ENCODE measurements at places on chromosomes 3 and 15.

- DNase-seq, result no peak
These were observed 34.3 kb downstream of the IGDCC3 start for GRCh38 chr15:65343374-65343981.

DNA sequence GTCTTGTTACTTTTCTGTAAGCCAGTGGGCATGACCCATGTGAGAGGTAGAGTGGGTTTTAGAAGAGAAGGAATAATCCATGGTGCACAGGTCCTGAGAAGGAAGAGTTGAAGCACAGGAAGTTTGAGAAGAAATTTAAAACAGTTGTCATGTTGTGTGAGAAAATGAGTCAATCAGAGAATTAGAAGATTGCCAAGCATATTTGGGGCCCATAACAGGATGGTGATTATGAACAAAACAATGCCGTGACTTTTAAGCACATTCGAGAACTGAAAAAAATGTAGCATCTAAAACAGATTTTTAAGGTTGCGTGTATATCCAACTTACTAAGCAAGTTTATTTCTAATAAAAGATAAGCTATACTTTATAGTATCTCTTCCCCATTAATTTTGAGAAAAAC is 198.7 kb downstream of the RORA start:
- DNase-seq, result no peak

- no peak for DNase-seq
These were observed 17.0 kb downstream of the SYNM start for GRCh38 chr15:99121691-99122410.

- no peak for DNase-seq
These were observed 106.2 kb downstream of the ST8SIA2 start for GRCh38 chr15:92499731-92500530.

DNA sequence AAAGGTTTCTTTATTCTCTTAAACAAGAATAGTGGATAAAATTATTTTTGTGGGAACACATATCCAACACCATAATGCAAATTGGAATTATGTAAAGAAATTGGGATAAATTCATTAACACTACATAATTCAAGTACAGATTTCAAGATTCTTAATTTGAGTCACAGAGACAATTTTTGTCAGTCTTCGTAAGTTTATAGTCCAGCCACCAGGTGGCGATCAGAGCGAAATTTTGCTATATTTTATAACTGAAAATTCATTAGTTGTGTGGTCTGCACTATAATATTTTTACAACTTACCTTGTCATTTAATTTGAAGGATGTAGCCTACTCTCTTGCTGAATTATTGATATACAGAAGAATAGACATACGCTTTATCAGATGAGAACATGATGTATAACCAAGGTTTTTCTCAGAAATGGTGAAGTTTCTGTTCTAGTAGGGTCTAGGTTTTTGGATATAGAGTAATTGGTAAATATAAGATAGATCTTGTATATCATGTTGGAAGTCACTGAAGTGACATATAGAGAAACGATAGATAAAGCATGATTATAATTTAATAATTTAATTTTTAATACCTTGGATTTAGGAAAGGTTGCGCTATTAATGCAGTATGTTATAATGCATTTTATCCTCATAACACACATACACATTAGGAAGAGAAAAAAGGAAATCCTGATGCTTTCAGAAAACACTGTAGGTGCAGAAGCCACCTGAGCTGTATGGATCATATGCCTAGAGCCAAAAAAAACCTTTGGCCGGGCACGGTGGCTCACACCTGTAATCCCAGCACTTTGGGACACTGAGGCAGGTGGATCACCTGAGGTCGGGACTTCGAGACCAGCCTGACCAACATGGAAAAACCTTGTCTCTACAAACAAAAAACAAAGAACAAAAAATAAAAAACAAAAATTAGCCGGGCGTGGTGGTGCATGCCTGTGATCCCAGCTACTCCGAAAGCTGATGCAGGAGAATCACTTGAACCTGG is 31.7 kb downstream of the PLSCR4 start:
- no peak for DNase-seq

DNA sequence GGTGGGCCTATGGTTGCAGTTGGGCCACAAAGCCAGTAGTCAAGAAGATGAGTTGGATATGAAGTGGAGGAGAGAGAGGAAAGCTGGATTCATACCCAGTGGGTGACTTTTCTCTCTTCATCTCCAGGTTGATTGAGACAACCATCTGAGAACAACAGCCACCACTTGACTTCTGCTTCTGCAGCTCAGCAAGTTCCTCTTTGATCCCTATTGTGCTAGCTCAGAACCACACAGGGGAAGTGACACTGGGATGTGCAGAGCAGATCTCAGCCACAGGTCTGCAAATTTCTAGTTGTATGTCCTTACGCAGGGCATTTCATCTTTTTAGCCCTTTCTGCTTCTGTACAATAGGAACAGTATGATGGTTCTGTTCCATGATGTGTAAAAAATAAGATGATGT is 459.2 kb upstream of the ARRDC4 start:
- no peak for DNase-seq

- no peak for DNase-seq
These were observed 108.2 kb downstream of the EOMES start for GRCh38 chr3:27613846-27614500.

DNA sequence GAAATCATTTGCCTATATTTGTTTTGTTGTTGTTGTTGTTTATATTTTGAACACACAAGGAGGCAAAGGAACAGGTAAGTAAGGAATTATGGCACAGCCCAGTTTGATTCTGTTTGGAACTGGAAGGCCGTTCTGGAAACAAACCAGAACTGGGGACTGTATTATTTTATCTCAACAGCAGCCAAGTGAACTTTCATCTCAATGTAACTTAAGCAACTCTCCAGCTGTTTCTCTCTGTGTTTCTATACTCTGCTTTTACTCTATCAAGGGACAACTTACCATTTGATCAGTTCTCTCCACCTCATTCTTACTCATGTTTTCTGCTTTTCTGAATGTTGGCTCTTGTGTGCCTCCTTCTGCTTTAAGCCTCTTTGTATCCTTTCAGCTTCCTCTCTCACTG is 16.0 kb upstream of the WDR49 start:
- DNase-seq, result no peak

DNA sequence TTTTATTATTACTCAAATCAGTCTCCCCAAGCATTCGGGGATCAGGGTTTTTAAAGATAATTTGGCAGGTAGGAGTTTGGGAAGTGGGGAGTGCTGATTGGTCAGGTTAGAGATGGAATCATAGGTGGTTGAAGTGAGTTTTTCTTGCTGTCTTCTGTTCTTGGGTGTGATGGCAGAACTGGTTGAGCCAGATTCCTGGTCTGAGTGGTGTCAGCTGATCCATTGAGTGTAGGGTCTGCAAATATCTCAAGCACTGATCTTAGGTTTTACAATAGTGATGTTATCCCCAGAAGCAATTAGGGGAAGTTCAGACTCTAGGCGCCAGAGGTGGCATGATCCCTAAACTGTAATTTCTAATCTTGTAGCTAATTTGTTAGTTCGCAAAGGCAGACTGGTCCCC is 20.6 kb upstream of the TRANK1 start:
- DNase-seq, result no peak

DNA sequence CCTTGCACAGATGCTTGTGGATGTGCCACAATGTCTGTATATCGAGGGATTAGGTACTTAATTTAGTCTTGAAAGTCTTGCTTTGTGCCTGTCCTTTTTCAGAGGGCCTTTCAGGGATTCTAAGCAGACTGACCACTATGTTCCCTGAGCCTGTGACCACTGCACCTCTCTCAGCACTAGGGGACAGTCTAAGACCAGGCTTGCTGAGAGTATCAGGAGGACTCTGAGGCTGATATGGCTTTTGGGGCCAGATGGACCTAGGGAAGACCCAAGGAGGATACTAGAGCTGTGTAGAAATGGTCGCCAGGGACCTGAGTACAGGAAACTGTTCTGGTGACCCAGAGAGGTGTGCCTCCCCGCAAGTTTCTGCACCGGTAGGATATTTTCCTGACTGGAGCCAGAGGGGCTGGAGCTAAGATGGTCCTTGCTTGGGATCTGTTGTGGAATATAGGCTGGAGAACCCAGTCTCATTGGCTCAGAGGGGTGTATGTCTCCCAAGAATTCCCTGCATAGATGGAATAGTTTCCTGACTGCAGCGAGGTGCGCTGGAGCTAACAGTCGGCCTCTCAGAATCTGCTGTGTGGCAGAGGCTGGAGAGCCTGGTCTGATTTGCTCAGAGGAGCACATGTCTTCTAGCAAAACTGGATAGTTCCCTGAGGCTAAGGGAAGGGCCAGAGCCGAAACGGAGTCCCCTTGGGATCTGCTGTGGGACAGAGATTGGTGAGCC is 213.2 kb upstream of the DCBLD2 start:
- DNase-seq, result no peak

- DNase-seq, result no peak
These were observed 250.0 kb upstream of the SLCO3A1 start for GRCh38 chr15:91603384-91604080.

- no peak for DNase-seq
These were observed 18.6 kb downstream of the NDUFB4 start for GRCh38 chr3:120614765-120615164.

DNA sequence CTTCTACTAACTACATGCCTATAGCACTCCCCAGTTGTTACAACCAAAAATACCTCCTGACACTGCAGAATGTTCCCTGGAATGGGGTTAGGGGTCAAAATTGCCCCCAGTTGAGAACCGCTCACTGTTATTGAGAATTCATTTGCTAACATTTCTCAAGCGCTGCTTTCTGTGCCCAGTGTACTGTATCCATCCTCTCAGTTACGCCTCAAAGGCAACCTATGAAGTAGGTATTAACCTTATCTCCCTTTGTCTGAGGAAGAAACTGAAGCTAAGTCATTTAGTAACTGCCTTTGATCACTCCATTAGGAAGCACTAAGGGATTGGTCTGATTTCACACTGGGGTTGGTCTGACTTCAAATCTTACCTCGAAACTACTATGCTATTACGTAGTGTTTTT is 70.1 kb downstream of the CADPS start:
- no peak for DNase-seq

DNA sequence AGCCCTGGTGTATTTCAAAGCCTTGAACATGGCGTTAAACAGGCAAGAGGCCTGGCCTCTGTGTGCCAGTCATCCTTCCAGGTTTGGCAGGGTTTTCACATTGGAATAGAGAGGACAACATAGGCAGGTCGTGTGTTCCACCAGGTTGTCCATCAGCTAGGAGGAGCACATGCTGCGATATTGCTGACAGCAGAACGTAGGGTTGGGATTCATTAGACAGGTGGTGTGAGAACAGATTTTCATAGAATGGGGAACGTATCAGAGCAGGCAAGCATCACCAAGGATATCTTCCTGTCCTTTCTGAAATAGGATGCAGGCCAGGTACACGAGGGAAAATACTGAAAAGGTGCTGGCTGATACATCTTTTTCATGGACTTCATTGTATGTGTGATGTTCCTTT is 26.4 kb downstream of the MINAR1 start:
- no peak for DNase-seq

- no peak for DNase-seq
These were observed 103.8 kb upstream of the LIPC start for GRCh38 chr15:58327958-58328357.

- DNase-seq, result no peak
These were observed 31.6 kb downstream of the SLC22A14 start for GRCh38 chr3:38313695-38314094.

Data from left hindlimb (tissue), 1 donor.